ENCODE measurements at places on chromosomes 4 and X.

DNA sequence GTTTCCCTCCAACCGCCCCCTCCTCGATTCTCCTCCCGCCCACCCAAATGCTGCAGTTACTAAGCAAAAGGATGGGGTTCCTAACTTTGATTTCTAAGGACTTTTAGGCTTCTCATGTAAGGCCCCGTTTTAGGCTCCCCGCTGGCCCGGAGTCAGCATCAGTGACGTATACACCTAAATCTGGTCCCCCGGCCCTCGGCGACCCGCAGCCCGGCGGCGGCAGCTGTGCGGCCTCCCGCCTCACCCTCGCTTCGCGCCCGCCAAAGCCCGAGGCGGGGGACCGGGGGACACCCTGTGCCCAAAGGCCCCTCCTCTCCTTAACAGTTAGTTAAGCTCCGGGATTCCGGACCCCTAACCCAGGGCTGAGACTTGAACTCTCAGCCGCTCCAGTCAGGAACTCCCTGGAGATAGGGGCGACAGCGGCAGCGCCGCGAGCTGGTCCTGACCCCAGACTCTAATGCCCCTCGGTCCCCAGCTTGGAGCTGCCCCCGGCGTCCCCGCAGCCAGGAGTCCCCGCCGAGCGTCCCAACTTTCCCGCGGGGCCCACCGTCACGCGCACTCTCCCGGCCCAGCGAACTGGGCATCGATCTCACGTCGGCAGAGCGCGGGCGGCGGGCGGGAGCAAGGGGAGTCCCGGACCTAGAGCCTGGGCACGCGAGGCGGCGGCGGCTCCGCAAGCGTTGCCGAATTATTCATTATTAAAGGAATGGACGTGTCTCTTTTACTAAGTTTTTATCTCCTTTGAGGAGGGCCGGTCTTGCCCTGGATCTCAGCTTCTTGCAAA, 1.5 kb upstream of the NR3C2 start:
- DNase-seq: peak; percentile 74

DNA sequence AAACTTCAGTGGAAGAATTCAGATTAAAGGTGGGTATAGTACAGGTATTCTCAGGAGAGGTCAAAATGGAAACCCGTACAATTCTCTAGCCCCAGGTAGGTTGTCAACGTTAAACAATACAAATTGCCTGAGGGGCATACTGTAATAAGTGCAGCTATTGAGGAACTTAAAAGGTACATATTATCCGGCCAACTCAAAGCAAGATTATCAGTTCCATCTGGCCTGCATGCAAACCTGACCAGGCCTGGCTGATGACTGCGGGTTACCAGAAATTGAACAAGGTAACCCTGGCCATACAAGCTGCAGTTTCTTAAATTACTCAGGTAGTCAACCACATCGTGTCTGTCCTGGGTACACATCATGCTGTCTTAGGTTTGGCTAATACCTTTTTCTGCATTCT, 12.3 kb upstream of the ZNF630 start:
- no peak for DNase-seq

DNA sequence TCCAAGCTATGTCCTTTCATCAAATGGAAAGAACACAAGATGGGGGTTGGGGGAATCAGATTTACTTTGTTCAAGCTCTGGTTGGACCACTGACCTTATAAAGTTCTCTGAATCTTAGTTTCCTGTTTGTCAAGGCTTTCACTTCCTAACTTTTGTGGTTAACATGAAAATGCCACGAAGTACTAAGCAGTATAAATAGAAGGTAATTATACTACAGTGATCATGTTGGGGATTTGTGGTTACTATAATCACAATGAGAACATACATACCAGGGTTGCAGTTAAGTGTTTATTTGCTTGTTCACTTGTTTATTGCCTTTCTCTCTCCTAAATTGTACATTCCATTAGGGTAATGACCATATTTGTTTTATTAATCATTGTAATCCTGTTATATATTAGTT, 53.2 kb downstream of the SPRY1 start:
- no peak for DNase-seq

GRCh38 chrX:45344594-45344993, 143.9 kb upstream of the DIPK2B start:
- DNase-seq: no peak

- peak; percentile 52 for DNase-seq
Measured at GRCh38 chr4:105765690-105766407, 57.3 kb downstream of the GSTCD start.

DNA sequence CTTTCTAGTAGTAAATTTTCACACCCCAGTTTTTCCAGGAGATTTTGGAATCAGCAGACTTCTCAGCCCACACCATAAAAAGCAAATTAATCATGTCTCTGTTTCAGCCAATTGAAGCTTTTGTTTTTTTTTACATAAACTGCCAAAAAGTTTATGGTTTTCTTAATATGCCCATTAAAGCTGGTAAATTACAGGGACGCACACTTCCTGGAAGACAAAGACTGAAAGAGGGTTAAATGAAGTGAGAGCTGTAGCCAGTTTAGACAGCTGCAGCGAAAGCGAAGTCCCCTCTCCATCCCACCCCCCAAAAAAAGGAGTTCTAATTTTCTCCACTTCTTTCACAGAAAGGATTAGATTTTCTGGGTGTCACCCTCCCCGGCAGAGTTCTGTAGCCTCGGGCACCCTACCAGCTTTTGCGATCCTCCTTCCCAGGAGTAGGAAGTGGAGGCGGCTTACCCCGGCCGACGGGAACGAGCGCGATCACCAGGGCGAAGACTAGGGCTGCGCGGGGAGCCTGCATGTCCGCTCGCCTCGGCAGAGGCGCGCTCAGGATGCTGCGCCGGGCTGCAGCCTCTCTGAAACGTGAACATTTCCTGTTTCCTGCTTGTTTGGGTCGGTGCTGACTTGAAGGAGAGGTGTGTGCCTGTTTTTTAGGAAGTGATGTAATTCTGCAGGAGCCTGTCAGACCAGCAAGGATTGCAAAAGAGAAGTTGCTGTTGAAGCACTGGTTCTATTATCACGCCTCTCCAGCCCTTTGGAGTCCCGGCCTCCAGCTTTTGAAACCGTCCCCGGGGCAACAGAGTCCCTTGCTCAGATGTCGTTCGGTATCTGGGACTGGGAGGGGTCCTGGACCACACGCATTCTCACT, at the start of gene TMEM154:
TMEM154 (minus strand) TSS at position 584 of the 868 bp plus-strand sequence; CDS start at position 520, 64 bp downstream.
- DNase-seq: peak; percentile 70

- DNase-seq: no peak
Measured at GRCh38 chr4:152346979-152347378, 188.9 kb downstream of the FBXW7 start.

GRCh38 chr4:111685205-111685604, 460.0 kb upstream of the FAM241A start:
- no peak for DNase-seq

DNA sequence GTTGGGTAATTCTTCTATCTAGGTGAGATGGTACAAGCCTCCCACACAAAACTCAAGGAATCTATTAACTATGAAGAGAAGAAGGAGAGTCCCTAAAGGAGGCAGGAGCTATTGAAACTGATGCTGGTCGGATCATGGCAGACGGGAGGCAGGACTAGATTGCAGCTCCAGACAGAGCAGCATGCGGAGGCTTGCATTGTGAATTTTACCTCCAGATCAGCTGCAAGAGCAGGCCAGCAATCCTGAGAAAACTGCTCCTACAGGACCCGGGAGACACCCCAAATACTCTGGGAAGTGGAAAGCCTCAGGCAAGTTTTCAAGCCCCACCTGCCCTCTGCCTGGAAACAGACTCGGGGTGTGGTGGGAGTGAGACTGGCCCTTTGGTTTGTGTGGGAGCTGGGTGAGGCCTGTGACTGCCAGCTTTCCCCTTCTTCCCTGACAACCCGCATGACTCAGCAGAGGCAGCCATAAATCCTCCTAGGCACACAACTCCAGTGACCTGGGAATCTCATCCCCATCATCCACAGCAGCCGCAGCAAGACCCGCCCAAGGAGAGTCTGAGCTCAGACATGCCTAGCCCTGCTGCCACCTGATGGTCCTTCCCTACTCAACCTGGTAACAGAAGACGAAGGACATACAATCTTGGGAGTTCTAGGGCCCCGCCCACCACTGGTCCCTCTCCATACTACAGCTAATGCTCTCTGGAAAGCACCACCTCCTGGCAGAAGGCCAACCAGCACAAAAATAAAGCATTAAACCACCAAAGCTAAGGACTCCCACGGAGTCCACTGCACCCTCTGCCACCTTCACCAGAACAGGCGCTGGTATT, 30.9 kb downstream of the GATB start:
- no peak for DNase-seq

- no peak for DNase-seq
Measured at GRCh38 chr4:105470766-105471165, 3.1 kb downstream of the PPA2 start.

- no peak for DNase-seq
Measured at GRCh38 chr4:121706595-121707021, 9.8 kb upstream of the ANXA5 start.

GRCh38 chrX:133333154-133333750, 82.0 kb downstream of the GPC4 start:
- DNase-seq: no peak

- no peak for DNase-seq
Measured at GRCh38 chr4:77418333-77418732, 187.3 kb upstream of the CXCL13 start.

DNA sequence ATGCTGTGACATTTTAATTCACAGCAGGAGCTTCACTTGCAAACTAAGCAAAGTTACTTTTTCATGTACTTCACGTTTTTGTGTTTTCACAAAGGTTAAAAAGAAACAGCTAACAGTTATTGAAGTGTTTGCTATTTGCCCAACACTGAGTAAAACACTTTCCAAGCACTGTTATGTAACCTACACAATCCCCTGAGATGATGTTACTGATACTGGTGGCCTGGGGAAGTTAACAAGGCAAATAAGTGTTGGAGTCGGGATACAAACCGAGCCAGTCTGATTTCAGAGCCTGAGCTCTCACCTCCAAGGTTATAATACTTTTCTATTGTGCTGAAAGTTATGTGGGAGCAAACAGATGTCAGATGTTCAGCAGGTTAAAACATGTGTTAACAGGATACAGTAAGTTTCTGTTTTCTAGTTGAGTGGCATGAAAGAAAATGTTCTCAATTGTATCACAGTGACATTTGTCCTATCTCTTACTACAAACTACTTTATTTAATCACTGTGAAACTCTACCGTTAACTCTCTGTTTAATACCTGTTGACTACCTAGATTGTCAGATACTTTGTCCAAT, 3.9 kb upstream of the CXCL13 start:
- no peak for DNase-seq

DNA sequence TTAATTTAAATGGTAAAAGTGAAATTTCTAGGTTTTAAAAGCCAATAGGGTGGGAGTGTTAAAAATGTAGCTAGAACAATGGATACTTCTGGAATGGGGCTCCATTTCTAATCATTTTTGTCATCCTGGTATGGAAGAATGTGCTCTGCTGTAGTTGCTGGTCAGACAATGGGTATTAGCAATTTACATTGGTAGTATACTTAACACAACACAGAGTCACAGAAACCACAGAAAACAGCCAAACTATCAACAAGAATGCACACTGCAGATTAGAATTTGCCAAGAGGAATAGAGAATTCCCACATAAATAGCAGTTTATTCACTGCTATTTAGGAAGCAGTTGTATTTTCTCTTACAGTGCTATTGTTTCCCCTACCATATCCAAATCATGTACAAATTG, 319.6 kb downstream of the PPP3CA start:
- DNase-seq: no peak

GRCh38 chr4:100823993-100824323, 306.1 kb upstream of the EMCN start:
- no peak for DNase-seq

DNA sequence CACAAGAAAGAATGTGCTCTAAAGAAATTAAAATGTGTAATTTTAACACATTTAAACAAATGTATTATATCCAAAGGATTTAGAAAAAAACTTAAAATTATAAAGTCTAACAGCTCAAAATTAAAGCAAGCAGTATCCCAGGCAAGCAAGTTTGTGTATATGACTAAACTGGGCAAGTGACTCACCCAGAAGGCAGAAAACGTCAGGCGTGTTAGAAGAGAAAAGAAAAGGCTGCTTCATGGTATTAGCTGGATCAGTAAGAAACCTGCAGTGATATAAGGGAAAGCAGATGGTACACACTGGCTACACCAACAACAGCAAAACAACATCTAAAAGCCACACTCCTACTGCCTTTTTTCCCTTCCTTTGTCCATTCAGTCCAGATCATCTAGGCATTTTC, 250.6 kb upstream of the NDST3 start:
- DNase-seq: no peak

GRCh38 chr4:140042634-140043033, 111.3 kb downstream of the MAML3 start:
- DNase-seq: no peak

DNA sequence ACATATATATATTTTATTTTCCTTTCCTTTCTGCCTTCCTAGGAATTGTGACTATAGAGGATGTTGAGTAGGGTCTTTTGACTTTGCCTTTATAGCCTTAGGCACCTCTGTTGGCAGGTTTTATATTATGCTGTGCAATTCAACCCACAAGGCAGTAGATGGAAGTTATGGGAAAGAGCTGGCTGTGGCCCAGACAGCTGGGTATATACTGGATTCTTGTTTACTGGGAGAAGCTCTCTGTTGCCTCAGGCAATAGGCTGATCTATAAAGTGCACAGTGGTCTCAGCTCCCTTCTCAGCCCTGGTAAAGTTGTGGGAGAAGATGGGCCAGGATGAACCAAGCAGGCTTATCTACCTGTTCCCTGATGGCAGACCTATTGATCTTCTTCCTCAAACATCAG, 342.0 kb downstream of the GBA3 start:
- no peak for DNase-seq

DNA sequence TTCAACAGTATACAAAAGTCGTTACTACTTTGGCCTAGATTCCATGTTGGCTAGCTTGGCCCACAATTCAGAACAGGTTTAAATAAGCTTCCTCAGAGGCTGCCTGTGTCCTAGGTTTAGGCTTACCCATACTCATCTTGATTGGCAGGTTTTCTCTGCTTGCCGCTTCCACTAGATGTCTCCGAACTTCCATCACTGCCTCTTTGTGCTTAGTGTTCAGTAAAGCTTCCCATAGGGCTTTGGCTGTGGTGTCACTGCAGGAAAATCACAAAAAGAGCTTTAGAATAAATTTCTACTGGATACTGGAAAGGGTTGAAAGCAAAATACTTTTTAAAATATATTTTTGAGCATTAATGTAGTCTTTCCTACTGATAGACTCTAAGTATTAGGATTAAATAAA, 52.4 kb downstream of the SCFD2 start:
- DNase-seq: no peak

- no peak for DNase-seq
Measured at GRCh38 chr4:114226179-114226578, 246.7 kb upstream of the ARSJ start.

- no peak for DNase-seq
Measured at GRCh38 chrX:47247206-47247998, 14.6 kb downstream of the USP11 start.

DNA sequence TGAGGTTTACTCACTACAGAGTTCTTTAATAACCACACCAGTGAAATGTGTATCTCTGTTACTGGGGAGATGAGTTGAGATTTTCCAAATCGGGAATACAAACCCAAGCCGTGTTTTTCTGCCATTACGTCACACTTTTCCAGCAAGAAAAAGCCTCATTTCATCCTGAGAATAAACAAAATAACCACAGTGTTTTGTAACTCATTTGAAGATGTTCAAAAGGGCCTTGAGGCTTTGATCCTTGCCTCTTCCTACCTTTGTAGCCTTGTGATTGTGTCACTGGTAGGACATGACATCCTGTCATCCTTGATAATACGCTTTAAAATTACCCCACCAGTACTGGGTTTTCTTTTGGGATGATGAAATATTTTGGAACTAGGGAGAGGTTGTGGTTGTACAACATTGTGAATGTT, 2.9 kb downstream of the USP11 start:
- DNase-seq: no peak

- peak; percentile 83 for DNase-seq
Measured at GRCh38 chrX:9995855-9996339, 28.7 kb downstream of the CLDN34 start.

All from psoas muscle (tissue), 8 donors.